Tibial nerve (tissue), 4 donors: ENCODE measurements at places on chromosomes 6 and 20.

GRCh38 chr20:15913391-15914025 is 659.7 kb downstream of the KIF16B start:
- no peak for DNase-seq

GRCh38 chr6:47671777-47672176 is 26.6 kb upstream of the ADGRF4 start:
- no peak for DNase-seq

DNA sequence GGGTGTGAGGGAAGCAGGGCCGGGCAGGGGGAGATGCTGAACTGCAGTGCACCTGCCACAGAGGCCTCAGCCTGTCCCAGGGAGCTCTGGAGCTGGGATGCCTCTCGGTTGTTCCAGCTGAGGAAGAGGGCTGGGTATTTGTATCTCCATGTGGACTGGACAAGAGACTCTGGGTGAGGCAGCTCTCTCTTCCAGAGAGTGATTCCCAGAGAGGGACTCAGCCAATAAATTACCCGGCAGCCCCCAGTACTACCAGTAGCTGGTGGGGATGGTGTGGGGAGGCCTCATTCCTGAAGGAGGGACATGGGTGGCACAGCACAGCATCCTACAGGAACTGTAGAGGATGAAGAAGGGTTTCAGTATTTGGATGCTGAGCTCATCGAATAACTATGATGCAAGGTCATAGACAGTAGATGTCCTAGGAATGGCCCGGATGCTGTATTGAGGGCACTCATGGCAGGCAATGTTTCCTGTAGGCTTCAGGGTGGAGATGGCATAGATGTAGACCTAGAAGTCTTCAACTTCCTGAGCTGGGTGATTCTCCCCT is 1.4 kb downstream of the FGD2 start:
- no peak for DNase-seq

GRCh38 chr20:59604741-59605600 is 631 bp downstream of the PHACTR3 start:
- no peak for DNase-seq

- DNase-seq = no peak
Measured at GRCh38 chr20:38228436-38228835, 32.1 kb downstream of the KIAA1755 start.

DNA sequence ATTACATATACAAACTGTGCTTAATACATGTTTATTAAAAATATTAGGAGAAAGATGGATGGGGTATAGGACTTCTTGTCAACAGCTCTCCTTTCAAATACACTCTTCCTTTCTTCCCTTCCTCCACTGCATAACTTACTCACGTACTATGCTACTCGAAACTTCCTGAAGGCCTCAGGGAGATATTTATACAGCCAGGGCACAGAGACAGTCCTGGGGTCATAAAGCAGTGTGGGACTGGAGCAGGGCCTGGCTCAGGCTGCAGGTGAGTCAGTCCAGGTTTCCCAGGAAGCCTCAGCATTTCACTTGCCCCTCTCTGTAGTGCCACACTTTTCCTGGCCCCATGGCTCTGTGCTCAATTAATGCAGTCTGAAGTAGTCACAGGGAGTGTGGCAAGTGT is 157.0 kb downstream of the UBE3D start:
- no peak for DNase-seq

DNA sequence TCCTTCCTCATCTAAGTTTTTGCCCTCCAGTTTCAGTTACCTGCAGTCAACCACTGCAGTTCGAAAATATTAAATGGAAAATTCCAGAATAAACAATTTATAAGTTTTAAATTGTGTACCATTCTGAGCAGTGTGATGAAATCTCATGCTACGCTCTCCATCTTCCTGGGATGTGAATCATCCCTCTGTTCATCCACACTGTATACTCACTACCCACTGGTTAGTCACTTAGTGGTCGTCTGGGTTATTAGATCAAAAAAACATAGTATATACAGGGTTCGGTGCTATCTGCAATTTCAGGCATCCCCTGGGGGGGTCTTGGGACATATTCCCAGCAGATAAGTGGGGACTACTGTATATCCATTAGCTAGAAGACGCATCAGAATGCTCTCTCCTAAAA is 151.9 kb upstream of the SLC22A16 start:
- DNase-seq = no peak
